NT2/D1 (cell line): ENCODE measurements at places on chromosomes 3 and 15.

GRCh38 chr15:73678498-73678897 is 5.7 kb upstream of the CD276 start:
- DNase-seq = no peak

DNA sequence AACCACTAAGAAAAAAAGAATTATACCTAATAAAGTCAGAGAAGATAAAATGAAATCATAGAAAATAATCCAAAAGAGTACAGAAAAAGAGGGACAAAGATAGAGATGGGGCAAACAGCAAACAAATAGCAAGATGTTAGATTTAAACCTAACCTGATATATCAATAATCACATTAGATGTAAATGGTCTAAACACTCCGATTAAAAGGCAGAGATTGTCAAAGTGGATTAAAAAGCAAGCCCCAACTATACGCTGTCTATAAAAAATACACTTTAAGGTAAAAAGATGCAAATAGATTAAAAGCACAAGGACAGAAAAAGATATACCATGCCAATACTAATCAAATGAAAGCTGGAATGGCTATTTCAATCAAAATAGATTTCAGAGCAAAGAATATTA is 16.8 kb downstream of the ADPGK start:
- DNase-seq = no peak

GRCh38 chr15:76575274-76575673 is 238.7 kb downstream of the ISL2 start:
- DNase-seq = no peak

DNA sequence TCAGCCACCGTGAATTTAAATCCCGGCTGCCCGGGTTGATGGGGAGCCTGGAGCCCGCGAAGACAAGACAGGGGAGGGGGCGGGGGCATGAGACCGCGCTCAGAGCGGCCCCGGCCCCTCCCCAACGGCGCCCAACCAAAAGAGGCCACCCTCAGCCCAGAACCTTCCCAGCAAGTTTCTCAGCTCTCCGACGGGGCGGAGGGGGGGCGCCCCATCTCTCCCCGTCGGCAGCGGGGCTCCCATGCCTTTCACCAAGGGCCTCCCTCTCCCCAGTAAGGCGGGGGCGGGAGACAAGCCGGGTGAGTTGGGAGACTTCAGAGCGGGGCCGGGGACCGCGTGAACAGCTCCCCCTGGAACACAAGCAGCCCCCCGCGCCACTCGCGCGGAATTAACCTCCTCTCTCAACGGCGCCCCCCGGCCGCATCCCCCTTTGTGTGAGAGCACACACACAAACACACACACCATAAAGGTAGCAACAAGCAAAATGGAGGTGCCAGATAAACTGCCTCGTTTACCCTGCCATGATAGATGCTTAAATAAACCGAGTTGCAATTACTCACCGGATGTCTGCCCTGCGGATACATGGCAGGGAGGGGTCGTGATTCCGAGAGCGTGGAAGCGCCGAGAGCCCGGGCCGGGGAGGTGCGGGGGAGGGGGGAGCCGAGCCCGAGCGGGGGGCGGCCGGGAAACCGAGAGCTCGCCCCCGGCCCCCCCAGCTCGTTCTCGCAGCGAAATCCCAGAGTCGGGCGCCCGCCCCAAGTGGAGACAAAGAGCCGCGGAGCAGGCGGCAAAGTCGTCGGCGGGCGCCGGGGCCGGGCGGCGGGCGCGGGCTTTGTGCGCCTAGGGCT is 1.3 kb downstream of the TLE3 start:
- no peak for DNase-seq

- DNase-seq = no peak
These were observed 2.6 kb downstream of the CLDN18 start for GRCh38 chr3:138012526-138012925.

- no peak for DNase-seq
These were observed 205.0 kb upstream of the STAC start for GRCh38 chr3:36175113-36175812.

DNA sequence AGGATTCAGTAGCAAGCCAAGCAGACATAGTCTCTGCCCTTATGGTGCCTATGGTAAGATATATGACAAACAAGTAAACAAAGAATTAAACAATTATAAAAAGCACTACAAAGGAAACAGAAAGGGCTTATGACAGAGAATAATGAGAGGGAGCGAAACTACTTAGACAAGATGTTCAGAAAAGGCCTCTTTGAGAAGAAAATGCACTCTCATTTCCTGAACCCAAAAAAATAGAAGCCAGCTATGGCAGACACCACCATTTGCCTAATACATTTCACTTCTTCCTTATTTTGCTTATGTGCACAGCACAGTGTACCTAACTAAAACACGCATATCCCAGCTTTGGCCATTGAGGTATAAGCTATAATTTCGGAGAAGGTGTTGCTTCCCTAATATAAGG is 465.5 kb upstream of the PPP2R3A start:
- DNase-seq = no peak

GRCh38 chr15:68668926-68669600 is 90.3 kb downstream of the CORO2B start:
- no peak for DNase-seq

DNA sequence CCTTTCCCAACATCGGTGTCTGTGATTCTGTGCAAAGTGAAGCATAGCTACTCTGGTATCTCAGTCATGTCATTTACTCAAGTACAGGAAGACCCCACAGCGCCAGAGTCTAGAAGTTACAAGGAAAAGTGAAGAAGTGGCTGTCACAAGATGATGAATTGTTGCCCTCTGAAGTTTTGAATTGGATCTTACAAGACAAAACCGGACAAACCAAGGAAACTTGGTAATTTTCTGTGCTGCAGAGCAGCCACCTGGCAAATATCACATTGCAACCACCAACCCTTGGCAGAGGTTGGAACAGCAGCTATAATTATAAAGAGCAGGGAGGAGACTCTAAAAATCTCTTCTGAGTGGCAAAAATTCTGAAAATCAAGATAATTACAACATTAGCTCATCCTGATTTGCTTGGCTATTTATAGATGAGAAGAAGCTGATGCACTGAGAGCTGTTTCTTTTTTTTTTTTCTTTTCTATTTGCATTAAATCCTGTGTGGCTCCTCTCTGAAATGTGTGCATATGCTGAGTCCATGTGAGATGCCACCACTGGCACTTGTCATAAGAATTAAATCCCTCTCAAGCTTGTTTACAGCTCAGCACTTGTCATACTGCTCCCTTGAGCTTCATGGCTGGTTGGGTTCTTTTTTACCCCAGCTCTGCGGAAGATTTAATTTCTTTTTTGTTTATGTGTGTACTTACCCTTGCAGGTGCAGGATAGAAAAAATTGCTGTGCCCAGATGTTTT is 68.0 kb upstream of the MNS1 start:
- DNase-seq = no peak

DNA sequence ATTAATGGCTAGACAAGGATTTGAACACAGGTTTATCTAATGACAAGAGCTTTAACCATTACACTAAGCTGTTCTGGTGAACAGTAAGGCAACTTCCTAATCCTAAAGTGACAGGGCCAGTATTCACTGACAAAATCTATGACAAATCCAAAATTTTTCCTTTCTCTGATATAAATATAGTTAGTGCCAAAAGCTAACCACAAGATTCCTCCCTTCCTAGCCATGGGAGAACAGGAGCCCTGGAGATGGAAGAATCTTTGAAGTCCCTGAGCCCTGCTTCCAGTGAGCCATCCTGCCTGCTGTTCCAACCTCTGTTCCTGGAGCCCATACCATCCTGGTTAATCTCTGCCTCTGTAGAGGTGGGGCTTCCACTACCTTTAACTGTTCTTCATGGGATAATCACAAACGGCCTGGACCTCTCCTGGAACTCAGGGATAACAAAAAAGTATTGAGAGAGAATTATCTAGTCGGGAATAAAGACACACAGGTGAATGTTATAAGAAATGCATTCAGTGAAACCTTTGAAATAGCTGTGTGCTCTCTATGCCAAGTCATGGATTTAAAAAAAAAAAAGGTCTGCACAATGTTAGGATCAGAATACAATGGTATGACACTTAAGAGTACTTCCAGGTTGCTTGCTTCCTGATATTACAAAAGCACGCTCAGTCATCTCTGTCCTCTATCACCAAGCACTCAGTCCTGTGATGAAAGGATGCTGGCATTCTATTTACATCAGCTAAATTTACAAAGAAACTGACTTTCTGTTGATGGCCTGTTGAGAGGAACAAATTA is 235.8 kb downstream of the SUCLG2 start:
- DNase-seq = no peak

DNA sequence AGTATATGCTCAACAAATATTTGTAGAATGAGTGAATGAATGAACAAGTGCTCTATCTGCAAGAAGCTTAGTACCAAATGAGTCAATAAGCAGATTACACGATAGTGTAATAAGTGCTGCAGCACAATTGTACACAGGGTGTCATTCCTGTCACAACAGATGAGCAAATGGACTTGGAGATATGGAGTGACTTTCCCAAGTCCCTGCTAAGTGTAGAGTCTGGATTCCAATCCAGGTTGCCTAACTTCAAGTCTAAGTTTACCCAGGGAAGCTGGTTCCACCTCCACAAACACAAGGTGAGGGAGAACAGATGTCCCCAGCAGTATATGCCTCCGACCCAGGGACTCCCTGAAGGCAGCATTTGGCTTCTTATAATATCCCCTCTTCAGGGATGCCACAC is 77.7 kb upstream of the RAD18 start:
- DNase-seq = no peak
